AG04450 (cell line): ENCODE measurements at places on chromosomes 1 and 21. TPM values are rescaled to one million over a fixed set of nuclear protein-coding genes. Genes with fewer than 3 reads are reported as not detected.

DNA sequence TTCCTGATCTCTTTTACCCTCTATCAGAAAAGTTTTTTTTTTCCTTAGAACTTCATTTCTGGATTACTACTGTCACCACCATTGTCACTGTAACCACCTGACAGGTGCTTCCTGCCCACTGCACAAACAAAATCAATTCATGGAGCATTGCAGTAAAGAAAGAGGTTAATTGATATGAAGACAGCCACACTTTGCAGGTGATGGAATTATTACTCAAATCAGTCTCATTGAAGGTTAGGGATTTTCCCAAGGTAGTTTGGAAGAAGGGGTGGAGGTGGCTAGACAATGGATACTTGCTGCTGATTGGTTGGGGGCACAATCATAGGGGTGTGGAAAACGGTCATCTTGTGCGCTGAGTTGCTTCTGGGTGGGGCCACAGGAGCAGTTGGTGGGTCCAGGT, 230.8 kb upstream of the CACYBP start:
- DNase-seq = no peak

The RLF gene
- 7.4 and 11.0 TPM in 2 replicates for polyA plus RNA-seq

- no peak for DNase-seq
These were observed 14.8 kb upstream of the S1PR1 start for GRCh38 chr1:101221945-101222429.

DNA sequence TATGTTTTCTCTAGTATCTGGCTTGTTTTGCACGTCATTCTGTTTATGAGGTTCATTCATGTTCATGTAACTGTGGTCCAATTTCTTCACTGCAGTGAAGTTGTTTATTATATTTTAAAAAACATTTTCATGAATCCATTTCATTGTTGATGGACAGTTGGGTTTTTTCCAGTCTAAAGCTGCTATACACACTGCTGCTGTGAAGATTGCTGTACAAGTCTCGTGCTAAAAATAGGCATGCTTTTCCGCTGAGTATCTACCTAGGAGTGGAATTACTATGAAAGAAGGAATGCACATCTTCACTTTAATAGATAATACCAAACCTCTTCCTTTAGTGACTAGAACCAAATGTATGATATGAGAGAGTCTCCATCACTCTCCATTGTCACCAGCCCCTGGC, 49.0 kb upstream of the ETS2 start:
- DNase-seq = peak; percentile 70

DNA sequence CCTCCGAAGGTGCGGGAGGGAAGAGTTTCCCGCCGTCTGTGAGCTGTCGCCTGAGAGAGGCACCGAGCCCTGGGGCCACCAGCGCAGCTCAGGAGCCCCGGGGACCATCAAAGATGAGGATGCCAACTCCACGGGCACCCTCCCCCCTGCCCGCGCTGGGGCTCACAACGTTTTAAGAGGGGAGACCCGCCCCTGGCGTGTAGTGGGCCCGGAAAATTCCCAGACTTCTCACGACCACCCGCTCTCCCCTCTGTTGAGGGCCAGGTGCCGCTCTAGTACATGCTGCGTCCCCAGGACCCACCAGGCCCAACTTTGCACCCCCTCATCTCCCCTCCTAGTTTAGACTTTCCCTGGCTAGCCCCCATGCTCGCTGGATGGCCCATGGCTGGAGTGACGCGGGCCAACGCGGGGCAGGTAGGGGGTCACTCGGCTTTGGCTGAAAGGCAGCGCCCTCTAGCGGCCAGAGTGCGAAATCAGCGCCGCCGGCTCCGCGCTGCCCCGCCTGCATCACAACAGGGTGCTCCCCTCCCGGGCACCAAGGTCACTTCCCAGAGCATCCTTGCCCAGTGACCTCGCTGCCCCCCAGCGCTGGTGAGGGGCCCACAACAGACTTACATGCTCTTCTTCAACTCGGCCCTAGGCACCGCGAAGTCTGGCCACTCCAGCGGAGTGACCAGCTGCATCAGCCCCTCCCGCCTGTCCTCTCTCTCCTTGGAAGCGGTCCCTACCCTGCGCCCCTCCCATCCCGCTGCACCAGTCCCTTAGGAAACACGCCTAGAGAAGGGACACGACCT, 1.8 kb downstream of the CD160 start:
- DNase-seq = peak; percentile 29

DNA sequence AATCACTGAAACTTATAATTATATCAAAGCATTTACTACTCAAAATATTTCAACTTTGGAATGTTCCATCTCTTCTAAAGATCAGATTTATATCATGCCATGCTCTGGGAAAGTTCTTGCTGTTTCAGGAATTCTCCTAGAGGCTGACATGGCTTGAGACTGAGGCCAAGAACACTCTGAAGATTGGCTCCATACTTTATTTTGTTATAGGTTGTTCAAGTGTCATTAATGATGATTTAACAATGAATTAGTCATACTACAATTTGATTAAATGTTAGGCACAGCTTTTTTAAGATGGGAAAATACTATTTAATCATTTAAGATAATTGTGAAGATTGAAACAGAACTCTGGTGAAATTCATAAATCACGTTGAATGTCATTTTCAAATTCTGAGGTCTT, 255.4 kb downstream of the GREM2 start:
- DNase-seq = no peak

- DNase-seq = no peak
These were observed 111.2 kb downstream of the SPAG17 start for GRCh38 chr1:118073648-118074435.

GRCh38 chr1:235525314-235525713, 21.1 kb upstream of the B3GALNT2 start:
- DNase-seq = no peak

- peak; percentile 11 for DNase-seq
These were observed 30.4 kb upstream of the PDE4B start for GRCh38 chr1:65762081-65762862.

The PLA2G5 gene
- polyA plus RNA-seq = not detected in 2 replicates

DNA sequence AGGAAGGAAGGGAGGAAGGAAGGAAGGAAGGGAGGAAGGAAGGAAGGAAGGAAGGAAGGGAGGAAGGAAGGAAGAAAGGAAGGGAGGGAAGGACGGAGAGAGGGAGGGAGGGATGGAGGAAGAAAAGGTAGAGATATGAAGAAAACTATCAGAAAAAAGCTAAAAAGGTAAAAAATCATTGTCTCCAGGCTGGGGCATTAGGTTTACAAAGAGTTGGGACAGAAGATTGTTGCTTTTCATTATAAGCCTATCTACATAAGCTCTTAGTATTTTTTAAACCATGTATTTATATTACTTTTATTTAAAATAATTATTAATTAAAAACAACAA, 7.2 kb upstream of the PINK1 start:
- DNase-seq = no peak

DNA sequence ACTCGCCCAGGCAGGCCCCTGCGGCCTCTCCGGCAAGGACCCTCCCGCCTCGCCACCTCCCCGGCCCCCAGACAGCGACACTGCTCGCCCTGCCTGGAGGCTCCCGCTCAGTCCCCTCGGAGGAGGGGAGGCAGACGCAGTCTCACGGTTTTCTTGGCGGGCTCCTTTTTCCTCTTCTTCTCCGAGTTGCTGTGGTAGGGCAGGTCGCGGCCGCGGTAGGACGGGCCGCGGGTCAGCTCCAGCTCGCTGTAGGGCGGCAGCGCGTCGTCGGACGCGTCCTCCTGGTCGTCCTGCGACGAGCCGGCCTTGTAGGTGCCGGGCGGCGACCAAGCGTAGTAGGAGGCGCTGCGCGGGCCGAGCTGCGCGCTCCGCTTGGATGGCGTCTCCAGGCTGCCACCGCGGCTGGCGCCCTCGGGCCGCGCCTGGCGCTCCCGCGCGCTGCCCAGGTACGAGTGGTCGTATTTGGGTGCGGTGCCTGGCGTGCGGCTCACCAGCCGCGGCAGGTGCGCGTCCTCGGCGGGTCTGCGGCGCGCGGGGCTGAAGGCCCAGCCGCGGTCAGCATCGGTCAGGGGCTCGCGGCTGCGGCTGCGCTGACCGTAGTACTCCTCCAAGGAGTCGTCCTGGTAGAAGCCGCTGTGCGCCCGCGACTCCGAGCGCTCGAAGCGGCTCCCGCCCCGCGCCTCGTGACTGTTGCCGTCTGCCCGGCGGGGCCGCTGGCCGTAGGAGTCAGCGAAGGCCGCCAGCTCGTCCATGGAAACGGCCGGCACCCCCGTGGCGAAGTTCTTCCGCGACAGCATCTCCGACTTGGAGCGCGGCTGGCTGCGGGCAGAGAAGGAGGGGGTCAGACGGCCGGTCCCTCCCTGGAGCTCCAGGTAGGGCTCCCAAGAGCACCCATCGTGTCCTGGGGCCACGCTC, 44.8 kb upstream of the TADA1 start:
- no peak for DNase-seq
